ENCODE measurements at places on chromosomes 5 and 9. TPM values are rescaled to one million over a fixed set of nuclear protein-coding genes. Genes with fewer than 3 reads are reported as not detected.

GRCh38 chr5:125258615-125259014 lies 512.2 kb upstream of the ZNF608 start:
- H3K4me3 ChIP-seq = no peak overlapping the region
- peaks cover 4% of the 10 kb centered on the region for H3K4me1 ChIP-seq
- peaks cover 5% of the 10 kb centered on the region for H3K36me3 ChIP-seq
- H3K27ac ChIP-seq = no peak overlapping the region

- H3K4me1 ChIP-seq = peaks cover 10% of the 10 kb centered on the region
- no peak overlapping the region for H3K4me3 ChIP-seq
- peaks cover 6% of the 10 kb centered on the region for H3K27me3 ChIP-seq
- peak; percentile 24 for DNase-seq
- H3K36me3 ChIP-seq = no peaks in the 10 kb centered on the region
Measured at GRCh38 chr9:98860871-98861293, 53.4 kb downstream of the GALNT12 start.

DNA sequence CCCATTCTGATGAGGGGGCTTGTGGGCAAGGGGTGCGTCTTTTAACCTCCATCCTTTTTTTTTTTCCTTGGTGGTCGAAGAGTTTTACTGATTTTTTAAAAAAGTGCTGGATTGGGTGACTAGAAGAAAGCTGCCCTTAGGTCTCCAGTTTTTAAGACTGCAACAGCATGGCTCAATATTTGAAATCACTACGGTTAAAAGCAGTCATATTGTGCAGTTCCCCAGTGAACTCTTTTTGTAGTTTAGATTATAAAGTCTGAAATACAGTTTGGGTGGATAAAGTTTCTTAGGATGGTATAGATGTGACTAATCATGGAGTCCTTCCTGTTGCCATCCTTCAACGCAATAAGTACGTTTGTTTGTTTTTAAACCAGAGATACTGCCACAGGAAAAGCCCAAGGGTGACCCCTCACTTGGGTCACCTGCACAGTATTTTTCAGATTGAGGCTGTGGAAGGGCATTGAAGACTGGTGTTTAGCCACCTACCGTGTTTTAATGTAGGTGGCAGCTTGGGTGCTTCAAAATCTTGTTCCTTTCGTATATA lies 520 bp upstream of the DHFR start:
- H3K4me1 ChIP-seq = peaks cover 23% of the 10 kb centered on the region
- no peak for DNase-seq
- H3K27me3 ChIP-seq = peaks cover 2% of the 10 kb centered on the region

- no peak for DNase-seq
- no peaks in the 10 kb centered on the region for H3K36me3 ChIP-seq
- H3K27me3 ChIP-seq = no peaks in the 10 kb centered on the region
- H3K4me1 ChIP-seq = peaks cover 5% of the 10 kb centered on the region
- H3K4me3 ChIP-seq = no peak overlapping the region
Measured at GRCh38 chr5:153480401-153480800, 10.1 kb upstream of the GRIA1 start.

DNA sequence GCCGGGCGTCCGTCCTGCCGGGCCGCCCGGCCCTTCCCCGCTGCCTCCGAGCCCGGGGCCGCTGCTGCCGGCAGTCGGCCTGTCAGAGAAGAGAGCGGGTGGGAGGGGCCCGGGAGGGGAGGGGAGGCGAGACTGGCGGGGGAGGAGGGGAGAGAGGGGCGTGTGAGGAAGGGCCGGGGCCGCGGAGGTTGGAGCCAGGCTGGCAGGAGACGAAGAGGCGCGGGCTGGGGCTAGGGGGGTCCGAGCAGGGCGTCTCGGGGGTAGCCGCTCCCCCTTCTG lies 570 bp downstream of the CREBRF start:
- DNase-seq = peak; percentile 80
- H3K27me3 ChIP-seq = peaks cover 2% of the 10 kb centered on the region
- H3K27ac ChIP-seq = peak overlapping the region; percentile 97
- peaks cover 8% of the 10 kb centered on the region for H3K4me1 ChIP-seq
- H3K36me3 ChIP-seq = no peaks in the 10 kb centered on the region
- peak overlapping the region; percentile 95 for H3K4me3 ChIP-seq

DNA sequence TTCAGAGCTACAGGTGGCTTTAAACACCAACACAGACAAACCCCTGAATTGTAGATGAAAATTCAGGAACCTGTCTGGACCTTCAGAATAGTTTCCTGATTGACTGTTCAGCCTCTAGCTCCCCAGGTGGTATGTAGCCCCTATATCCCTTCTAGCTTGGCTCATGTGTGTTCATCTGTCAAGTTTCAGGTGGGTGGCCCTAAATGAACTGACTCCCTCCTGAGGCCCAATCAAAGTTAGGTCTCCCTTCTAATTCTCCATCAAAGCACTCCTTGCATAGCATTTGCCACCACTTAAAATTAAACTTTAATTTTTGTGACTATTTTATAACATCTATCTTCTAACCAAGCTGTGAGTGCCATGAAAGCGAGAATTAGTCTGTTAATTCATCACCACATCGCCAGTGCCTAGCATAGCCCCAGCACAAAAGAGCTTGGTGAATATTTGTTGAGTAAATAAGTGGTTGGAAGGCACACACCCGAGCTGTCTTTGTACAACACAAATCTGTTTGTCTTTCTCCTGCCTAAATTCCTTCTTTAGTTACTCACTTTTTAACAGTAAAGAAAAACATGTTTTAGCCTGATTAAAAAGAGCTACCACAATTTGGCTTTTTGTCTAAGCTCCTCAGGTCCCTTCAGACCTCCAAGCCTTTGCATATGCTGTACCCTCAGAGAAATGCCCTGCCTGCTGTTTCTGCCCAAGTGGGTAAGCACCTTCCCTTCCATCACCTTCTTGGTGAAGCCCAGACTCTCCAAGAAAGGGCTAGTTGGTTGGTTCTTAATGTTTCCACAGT lies 138.1 kb upstream of the HMHB1 start:
- H3K4me1 ChIP-seq = no peaks in the 10 kb centered on the region
- no peak for DNase-seq
- no peaks in the 10 kb centered on the region for H3K36me3 ChIP-seq
- H3K27me3 ChIP-seq = no peaks in the 10 kb centered on the region

DNA sequence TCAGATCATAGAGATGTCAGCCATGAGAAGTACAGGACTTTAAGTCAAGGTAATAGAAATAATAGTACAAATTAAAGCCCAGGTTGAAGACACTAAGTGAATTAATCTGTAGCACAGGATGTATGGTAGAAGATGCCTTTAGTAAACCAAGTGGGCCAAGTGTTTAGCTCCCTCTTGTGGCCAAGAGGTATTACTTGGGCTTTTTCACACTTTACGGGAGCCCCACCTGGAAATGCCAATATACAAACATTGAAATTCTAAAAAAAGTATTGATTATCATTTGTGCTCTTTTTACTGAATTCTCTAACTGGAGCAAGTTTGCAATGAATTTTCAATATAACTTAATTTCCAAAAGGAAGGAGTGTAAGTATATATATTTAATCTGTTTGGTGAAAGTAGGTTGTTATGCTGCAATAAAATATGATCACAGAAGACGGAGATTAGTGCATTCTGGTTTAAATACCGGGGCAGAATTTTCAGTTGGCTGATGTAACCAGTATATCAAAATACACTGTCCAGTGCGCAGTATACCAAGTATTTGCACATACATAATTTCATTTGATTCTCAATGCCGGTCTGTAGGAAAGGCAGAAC lies 84.7 kb downstream of the PARP8 start:
- no peak for DNase-seq
- no peak overlapping the region for H3K4me3 ChIP-seq
- no peaks in the 10 kb centered on the region for H3K36me3 ChIP-seq
- H3K27me3 ChIP-seq = no peaks in the 10 kb centered on the region
- no peaks in the 10 kb centered on the region for H3K4me1 ChIP-seq

GRCh38 chr9:83413367-83413766 lies 124.8 kb downstream of the FRMD3 start:
- no peak for DNase-seq
- H3K27ac ChIP-seq = no peak overlapping the region
- H3K36me3 ChIP-seq = no peaks in the 10 kb centered on the region
- H3K4me3 ChIP-seq = no peak overlapping the region
- H3K4me1 ChIP-seq = no peaks in the 10 kb centered on the region
- peaks cover 3% of the 10 kb centered on the region for H3K27me3 ChIP-seq

DNA sequence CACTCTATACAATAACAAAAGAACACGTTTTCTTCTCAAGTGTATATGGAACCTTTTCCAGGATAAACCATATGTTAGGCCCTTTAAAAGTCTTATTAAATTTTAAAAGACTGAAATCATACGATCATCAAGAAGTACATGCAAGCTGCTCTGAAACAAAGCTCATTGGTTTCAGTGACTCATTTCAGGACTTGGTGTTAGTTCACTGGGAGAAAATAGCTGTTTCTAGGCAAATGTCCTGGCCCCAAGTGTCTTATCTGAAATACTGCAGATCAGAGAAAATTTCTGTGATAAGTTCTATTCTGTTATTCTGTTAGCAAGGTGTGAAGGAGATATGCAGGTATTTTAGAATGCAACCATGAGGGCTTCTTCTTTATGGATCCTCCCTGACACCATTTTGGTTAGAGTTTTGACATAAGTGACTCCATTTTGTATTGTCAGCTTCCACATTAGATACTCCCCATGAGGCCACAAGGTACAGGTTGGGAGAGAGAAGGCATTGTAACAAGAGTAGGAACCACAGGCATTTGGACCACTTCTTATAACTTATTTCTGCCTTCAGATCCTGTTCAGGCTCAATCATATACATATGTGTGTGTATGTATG lies 7.5 kb upstream of the CCDC180 start:
- peaks cover 14% of the 10 kb centered on the region for H3K36me3 ChIP-seq
- no peak overlapping the region for H3K4me3 ChIP-seq
- peaks cover 17% of the 10 kb centered on the region for H3K4me1 ChIP-seq

DNA sequence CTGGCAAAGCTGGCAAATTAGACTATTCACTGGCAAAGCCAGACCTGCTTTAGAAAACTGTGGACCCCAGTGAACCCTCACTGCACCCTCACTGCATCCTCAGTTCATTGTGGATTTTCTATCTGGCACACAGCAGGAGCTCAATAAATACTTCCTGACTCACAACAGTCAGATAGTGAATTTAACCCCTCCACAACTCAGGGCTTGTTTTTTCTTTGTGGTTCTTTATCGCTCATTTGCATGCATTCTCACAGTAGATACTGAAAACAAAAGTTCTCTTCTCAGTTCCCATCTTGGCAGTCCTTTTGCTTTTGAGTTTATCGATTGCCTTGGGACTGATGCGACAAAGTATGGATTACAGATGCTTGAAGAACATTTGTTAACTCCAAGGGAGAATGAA lies 99.8 kb downstream of the ACTL7B start:
- no peaks in the 10 kb centered on the region for H3K4me1 ChIP-seq
- no peak overlapping the region for H3K4me3 ChIP-seq
- H3K36me3 ChIP-seq = no peaks in the 10 kb centered on the region

GRCh38 chr5:149792540-149793255 lies 62.6 kb downstream of the PPARGC1B start:
- H3K27ac ChIP-seq = no peak overlapping the region
- DNase-seq = no peak
- no peaks in the 10 kb centered on the region for H3K36me3 ChIP-seq
- H3K4me1 ChIP-seq = peaks cover 6% of the 10 kb centered on the region
- H3K4me3 ChIP-seq = no peak overlapping the region

- no peak overlapping the region for H3K27ac ChIP-seq
- no peaks in the 10 kb centered on the region for H3K36me3 ChIP-seq
- no peaks in the 10 kb centered on the region for H3K4me1 ChIP-seq
- DNase-seq = no peak
- H3K27me3 ChIP-seq = no peaks in the 10 kb centered on the region
Measured at GRCh38 chr5:88515068-88515467, 246.4 kb upstream of the TMEM161B start.

DNA sequence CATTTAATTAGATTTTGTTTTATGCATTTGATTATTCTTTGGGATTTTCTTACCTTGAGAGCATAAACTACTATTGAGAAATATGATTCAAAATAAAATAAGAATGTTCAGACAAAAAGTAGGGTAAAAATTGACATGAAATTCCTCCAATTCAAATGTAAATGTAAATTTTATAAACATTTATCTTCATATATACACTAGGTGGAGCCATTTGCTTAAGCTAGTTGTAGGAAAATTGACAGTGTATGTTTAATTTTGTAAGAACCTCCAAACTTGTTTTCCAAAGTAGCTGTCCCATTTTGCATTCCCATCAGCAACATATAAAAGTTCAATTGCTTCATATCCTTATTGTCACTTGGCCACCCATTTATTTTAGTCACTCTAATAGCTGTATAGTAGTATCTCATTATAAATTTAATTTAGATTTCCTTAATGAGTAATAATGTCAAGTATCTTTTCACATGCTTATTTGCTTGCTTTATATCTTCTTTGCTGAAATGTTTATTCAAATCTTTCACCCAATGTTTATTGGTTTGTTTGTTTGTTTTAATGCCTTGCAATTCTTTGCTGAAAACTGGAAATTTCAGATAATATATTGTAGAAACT lies 37.6 kb upstream of the SLCO6A1 start:
- no peak overlapping the region for H3K4me3 ChIP-seq
- peaks cover 4% of the 10 kb centered on the region for H3K4me1 ChIP-seq
- DNase-seq = no peak
- H3K27me3 ChIP-seq = no peaks in the 10 kb centered on the region
- H3K27ac ChIP-seq = no peak overlapping the region

DNA sequence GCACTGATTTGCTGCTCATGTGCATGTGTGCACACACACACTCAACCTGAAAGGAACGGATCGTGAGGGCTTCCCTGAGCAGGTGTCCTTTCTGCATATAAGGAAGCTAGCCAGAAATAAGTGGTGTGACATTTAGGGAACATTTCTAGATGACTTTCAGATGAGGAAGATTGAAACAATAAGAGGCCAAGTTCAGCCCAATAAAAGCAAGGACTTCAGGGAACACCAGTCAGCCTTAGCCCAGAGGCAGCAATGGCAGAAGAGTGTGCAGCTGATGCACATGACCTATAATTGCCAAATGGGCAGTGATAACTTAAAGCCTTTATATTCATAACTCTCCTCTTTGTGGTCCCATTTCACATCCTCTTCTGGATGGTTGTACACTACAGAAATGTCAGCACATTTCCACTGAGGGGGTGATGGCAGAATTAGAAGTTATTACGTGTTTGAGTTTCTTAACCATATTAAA lies 255.5 kb downstream of the TRIM32 start:
- no peaks in the 10 kb centered on the region for H3K36me3 ChIP-seq
- no peak overlapping the region for H3K27ac ChIP-seq
- DNase-seq = no peak
- H3K4me1 ChIP-seq = peaks cover 14% of the 10 kb centered on the region

DNA sequence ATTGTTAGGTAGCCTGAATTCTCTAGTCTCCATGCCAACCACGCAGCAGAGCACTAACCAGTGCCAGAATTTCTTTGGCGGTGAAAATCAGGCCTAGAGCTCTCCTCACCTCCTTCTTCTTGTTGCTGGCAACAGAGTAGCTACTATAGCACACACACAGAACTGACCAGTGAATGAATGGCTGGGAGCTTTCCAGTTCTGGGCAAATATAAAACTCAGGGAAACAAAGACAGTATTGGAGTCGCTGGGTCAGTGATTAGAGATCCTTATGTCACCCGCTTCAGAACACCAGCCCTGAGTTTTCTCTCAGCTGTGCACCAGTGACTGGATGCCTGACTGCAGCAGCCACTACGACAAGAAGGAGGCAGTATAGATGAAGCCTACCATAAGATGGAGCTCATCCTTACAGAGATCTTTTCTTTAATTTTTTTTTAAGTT lies 26.9 kb upstream of the FEM1C start:
- no peak overlapping the region for H3K27ac ChIP-seq
- H3K27me3 ChIP-seq = no peaks in the 10 kb centered on the region
- H3K36me3 ChIP-seq = no peaks in the 10 kb centered on the region
- no peak for DNase-seq
- H3K4me1 ChIP-seq = peaks cover 4% of the 10 kb centered on the region

Gene LRRC70
- total RNA-seq = 35.0 TPM

Gene PCDHGA8
- total RNA-seq = 2.6 TPM

Gene CEL
- 4.2 TPM for total RNA-seq

Gene PITX1
- total RNA-seq = 0.87 TPM

Gene ZNF454
- 0.15 TPM for total RNA-seq

Gene FAM78A
- total RNA-seq = 73.4 TPM

Gene GNPDA1
- total RNA-seq = 59.5 TPM

Gene C9orf50
- total RNA-seq = not detected
